NCI-H526 (cell line): ENCODE measurements at places on chromosomes 2 and 18.

DNA sequence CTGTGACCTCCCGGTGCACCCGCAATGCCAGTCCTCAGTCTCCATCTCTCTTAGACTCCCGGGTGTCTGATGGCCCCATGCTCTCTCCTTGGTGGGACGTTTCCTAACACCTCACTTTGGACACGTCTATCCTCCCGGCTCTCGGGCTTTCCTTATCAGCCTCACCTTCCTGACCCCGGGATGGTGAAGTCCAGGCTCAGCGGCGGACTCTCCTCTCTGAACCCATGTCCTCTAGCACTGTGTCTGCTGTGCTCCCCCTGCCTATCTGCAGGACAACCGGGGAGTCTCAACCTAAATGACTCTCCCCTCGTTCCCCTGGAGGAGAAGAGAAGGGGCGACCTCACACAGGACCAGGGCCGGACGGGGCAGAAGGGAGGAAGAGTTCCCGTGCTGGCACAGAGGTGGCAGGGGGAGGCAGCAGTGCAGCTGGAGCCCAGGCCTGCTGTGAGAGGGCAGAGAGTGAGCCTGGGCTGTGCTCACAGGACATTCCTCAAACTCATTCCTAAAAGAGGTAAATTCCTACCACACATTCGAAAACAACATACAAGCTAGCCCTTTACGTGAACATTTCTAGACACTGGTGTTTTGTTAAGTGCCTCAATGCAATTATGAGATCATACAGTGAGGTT, 41.9 kb downstream of the MBP start:
- DNase-seq: no peak

DNA sequence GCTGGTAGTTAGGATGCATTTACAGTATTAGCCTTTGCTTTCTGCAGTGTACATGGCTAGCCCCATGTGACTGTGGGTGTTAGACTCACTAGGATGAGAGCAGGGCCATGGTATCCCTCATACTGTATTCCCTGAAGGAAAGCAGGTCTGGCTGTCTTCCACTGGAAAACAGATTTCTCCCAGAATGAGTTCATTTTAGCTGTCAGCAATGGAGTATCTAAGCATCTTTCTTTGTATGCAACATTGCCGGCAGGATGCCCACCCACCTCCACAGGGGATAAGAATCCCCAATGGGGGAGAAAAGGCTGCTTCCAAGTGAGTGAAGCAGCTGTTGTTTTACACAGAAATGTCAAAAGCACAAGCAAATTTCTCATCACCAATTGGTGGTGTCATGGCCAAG, 142.7 kb upstream of the KLHL14 start:
- DNase-seq: no peak

DNA sequence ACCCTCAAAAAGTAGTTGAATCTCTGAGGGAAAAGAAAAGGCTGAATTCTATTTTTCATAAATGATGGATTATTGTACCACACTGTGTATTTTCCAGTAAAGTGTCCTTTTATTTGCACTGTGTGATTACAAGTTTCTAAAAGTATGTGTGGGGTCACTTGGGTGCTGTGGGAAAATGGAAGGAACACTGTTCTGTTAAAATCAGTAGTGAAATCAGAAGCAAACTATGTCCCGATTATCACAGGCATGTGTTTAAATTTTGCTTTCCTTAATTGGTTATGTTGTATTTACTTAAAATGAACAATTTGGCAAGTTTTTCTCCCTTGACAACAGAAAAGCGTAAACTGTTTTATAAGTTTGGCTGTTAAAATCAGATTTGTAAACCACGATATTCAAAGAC, 353.1 kb downstream of the ARHGAP15 start:
- no peak for DNase-seq

DNA sequence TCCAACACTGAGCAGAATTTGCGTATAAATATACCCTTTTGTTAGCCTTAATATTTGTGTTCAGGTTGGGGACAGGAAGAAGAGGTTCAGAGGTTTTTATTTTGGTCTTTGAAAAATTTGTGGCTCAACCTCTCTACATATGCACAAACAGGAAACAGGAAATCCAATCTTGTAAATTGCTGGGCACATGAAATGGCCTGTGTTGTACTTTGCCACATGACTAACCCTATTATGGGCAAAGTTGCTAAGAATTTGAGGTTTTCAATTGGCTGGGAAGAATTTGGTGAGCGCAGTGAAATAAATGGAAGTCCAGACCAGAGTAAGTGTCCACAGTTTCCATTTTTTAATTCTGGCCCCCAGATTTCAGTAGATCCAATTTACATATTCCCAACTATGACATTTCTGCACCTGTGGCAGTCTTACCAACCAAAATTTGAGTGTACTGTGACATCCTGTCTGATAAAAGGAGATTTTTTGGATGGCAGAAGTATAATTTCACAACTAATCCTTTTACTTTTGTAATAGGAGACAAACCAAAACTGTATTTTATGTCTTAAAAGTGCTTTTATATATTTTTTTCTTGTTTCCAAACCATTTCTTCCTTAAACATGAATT, 63.6 kb downstream of the COX7A2L start:
- DNase-seq: no peak

DNA sequence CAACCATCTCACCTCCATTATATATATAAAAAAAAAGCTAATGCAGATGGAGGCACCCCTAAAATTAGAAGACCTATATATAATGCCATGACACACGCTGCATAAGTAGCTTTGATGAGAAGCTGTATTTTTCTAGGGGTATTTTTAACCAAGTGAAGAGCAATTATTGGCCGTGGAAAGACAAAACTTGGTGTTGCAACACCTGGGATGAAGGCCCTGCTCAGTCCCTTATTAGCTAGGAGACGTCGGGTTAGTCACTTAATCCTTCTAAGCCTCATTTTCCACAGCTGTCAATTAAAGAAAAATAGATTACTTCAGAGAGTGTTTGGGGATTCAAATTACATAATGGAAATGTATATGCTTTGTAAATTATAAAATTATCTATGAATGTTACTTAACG, 63.0 kb downstream of the WDR75 start:
- DNase-seq: no peak

GRCh38 chr2:117411983-117412382, 402.5 kb upstream of the DDX18 start:
- peak; percentile 10 for DNase-seq

- DNase-seq: no peak
These were observed 257.4 kb upstream of the RBMS1 start for GRCh38 chr2:160751021-160751420.

DNA sequence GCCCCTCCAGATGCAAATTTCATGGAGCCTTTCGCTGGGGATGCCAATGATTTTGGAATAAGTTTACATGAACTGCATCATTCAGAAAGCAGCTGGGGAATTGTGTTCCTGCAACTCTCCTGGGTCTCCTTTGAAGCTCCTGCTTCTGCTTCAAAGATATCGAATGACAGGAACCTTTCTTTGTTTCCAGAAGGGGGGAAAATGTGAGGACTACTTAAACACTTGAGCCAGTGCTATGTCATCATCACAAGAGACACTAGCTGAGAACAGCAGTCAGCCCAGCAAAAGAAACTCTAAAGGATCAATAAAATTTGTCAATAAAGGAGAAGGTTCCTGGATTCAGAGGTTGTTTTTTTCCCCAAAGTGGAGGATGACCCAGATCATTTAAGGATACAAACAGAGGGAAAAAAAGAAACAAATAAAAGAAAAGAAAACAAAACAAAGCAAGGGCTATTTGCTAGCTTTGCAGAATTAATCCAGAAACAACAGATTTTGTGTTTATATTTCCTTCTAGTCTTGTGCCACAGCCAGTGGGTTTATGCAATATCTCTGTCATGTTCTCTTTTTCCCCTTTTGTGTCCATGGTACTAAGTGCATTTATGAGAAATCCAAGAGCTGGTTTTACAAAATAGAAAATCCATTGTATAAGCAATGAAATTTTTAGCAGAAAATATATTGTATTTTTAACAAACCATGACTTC, 463.7 kb downstream of the CDH2 start:
- DNase-seq: no peak

DNA sequence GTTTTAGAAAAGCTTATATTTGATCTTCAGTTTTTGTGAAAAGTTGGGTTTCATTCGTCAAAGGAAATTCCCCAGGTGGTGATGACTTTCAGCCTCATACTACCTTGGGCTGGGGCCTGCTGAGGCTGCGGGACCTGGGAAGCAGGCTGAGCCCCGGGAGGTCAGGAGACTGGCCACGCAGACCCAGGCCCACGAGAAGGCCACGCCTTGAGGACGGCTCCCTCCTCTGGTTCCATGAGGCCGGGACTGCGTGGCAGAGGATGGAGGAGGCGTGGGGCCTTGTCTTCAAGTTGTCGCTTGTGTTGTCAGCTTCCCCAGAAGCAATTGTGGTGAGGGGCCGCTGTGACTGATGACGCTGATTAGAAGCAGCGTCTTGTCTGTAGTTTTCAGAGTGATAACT, 11.8 kb downstream of the CNDP2 start:
- DNase-seq: no peak

DNA sequence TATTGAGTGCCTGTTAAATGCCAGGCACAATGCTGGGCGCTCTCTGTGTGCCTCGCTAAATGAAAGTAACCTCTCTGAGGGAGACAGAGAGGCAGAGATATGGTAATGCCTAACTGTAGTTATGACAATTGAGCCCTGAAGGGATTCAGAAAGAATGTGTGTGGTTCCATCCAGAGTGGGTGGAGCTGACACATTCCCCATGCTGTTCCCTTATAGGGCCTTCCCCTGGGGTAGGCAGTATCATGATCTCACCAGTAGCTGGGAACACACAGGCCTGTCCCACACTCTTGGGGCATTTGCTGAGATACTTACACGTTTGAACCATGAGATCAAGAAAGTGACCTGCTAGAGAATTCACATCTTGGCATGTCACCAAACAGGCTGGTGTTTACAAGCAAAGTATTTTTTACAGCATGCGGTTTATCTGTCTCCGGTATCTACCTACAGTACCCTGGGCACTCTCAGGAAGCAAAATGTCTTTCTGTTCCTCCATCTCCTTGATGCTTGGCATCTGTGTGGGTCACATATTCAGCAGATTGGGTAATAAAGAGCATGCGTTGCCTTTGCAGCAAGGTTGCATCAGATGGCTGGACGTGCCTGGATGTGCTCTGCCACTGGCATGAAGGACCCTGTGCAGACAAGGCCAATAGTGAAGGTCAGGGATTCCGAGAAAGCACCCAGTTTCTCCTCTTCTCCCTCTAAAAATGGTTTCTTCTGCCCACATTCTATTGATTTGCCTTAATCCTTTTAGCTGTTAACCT, 9.4 kb downstream of the CTIF start:
- DNase-seq: no peak

DNA sequence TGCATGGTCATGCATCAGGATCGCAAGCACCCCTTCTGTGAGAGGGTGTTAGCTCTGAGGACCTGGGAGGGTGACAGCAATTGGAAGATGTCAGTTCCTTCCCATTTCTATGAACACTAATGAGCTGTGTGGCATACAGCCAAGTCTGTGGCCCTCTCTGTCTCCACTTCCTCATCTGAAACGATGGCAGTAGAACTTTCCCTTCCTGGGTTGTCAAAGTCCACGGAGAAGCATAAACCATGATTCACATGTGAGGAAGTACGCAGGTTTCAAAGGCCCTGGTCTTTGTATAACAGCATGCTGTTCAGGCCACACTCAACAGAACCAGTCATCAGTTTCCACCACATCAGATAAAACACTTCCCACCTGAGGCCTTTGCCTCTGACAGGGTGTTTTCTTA, 167.4 kb upstream of the RAB6C start:
- no peak for DNase-seq

- DNase-seq: no peak
These were observed 71.8 kb downstream of the ICOS start for GRCh38 chr2:204008352-204008751.

GRCh38 chr2:226183550-226183949, 616.1 kb downstream of the IRS1 start:
- DNase-seq: no peak

GRCh38 chr2:27079233-27080139, 1.1 kb downstream of the EMILIN1 start:
- no peak for DNase-seq

DNA sequence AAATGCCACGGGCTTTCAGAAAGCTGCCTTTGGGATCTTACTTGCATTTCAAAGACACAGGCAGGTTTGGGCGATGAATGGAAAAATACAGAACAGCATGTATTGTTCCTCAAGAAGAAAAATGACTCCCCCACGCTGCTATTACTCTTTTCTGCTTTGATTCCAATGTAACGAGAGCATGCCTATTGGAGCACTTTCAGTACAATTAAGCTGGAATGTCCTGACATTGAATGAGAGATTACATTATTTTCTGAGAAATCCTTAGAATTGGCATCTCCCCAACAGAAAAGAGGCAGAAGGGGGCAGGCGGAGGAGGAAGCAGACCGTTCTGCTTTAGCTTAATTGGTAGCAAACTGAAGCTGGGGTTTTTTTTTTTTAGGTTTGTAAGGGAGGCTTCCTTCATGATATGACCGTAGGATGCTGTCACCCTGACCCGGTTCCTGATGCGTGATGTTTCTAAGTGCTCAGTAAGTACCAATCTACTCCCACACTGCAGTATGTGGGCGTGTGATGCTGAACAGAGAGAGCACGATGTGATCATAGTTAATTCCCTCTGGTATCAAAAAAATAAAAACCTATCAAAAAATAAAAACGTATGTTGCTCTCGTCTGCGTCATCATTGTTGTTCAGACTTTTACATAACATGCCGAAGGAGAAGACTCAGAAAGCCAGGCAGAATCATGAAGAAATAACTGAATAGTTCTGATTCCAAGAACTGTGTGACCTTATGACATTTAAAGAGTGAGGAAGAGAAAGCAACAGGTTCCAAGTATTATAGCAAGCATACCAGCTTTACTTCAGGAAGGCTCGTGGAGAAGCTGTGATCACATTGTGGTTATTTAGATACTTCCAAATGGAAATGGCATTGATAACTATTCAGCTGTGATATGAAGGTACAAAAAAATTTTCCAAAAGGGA, 40.5 kb downstream of the LONRF2 start:
- no peak for DNase-seq

- no peak for DNase-seq
These were observed 136.7 kb upstream of the CWC22 start for GRCh38 chr2:180143633-180144337.

DNA sequence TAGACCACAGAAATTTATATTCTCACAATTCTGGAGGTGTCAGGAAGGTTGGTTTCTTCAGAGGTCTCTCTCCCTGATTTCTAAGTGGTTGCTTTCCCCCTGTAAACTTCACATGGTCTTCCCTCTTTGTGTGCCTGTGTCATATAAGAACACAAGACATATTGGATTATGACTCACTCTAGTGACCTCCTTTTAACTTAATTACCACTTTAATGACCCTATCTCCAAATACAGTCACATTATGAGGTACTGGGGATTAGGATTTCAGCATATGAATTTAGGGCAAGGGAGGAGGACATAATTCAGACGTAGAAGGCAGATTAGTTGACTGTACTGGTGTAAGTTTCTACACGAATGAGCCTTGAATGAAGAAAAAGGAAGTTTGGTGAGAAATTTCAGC, 38.2 kb upstream of the EPHA4 start:
- DNase-seq: no peak
